Femur (tissue), 1 donor: ENCODE measurements at places on chromosomes 13 and 19.
A peak's percentile ranks its signal among the peaks of the same experiment; 100 is the strongest.

DNA sequence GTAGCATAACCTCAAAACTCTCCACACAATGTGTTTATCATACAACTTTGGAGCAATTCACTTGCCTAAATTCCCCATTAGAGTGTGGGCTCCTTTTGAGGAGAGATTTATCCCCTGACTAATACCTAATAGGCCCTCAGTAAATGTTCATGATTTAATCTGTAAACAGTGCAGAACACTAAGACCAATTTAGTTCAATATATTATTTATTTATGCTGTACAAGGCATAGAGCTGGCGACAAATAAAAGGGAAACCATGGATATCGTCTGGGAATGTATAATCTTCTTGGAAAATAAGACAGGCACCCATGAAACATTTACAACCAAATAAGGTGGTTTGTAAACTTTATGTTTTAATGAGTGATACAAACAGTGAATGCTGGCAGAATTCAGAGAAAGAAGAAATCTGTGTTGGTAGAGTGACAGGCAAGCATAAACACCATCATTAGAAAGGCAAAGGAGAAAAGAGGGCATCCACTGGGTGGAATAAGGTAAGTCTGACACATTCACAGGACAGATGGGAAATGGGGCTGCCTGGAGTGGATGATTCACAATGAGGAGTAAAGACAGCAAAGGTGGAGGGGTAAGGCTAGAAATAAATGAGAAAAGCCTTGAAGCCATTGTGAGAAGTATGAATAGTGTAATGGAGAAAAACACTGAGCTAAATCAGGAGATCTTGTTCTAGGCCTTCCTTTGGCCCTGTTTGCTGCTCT is 106.1 kb upstream of the MIR17HG start:
- no peak for DNase-seq

GRCh38 chr19:36488118-36488845 is 1.1 kb downstream of the ZNF566 start:
- no peak for DNase-seq

DNA sequence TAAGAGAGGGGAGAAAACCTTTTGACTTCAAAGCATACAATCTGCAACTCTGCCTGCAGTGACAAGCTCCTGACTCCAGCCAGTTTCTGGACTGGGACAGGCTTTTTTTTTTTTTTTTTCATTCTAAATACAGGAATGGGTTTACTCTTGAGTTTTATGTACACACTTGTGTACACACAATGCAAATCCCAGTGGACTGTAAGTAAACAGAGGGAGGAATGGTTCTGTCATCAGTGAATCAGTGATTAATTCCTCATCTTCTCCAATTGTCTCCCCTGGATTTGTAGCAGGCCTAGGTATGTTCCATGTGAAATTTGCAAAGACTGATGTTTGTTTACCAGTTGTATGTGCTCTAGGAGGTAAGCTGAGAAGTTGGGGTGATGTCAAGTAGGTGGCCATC is 184.8 kb downstream of the SHISA2 start:
- DNase-seq = no peak

- no peak for DNase-seq
Observed at GRCh38 chr13:30735025-30735871, at the start of gene ALOX5AP. Gene ALOX5AP, plus strand, starts transcription at chr13:30735543. Its CDS starts 63 bp downstream, at chr13:30735606.

- no peak for DNase-seq
Observed at GRCh38 chr13:77390391-77390790, 63.5 kb upstream of the MYCBP2 start.

DNA sequence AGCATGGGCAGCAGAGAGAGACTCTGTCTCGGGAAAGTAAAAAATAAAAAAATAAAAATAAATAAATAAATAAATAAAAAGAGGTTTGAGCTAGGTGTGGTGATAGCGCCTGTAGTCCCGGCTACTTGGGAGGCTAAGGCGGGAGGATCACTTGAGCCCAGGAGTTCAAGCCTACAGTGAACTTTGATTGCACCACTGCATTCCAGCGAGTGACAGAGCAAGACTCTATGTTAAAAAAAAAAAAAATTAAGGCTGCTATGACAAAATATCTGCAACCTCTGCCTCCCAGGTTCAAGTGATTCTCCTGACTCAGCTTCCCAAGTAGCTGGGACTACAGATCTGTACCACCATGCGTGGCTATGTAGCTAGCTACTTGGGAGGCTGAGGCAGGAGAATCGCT is 3.2 kb upstream of the DENND1C start:
- DNase-seq = no peak

- no peak for DNase-seq
Observed at GRCh38 chr19:13460045-13460444, 46.2 kb downstream of the CACNA1A start.

- no peak for DNase-seq
Observed at GRCh38 chr19:54345938-54346386, 7.0 kb upstream of the LILRA4 start.

DNA sequence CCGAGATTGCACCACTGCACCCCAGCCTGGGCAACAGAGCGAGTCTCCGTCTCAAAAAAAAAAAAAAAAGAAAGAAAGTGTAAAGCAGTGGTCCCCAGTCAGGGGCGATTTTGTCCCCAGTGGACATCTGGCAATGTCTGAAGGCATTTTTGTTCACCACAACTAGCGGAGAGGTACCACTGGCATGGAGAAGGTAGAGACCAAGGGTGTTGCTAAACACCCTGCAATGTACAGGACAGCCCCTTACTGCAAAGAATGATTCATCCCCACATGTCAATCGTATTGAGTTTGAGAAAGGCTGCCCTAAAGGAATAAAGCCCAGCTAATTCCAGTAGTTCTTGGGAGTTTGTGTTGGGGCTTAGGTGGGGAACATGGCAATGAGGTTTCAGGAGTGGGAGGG is 38.7 kb downstream of the CYP4F2 start:
- no peak for DNase-seq

GRCh38 chr13:49303533-49304252 is 56.0 kb downstream of the CDADC1 start:
- no peak for DNase-seq

- no peak for DNase-seq
Observed at GRCh38 chr19:8577247-8577646, at the start of gene MYO1F. Gene MYO1F, minus strand, starts transcription at chr19:8577442. Its CDS starts 133 bp downstream, at chr19:8577309.

GRCh38 chr13:25908366-25908765 is 143.4 kb downstream of the SHISA2 start:
- peak; percentile 40 for DNase-seq

DNA sequence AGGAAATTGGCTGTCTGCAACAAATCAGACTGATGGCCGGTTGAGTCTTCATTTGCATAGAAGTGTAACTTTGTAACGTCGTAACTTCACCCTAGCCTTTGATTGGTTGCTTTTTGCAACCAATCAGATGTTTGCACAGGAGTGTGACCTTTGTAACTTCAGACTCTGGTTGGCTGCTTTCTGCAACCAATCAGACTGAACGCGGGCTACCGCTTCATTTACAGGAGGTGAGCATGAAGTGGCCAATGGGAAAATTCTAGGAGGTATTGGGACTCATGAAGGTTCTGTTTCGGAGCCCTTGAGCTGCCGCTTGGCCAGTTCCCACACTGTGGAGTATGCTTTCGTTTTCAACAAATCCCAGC is 441 bp upstream of the ZNF559 start:
- peak; percentile 80 for DNase-seq

DNA sequence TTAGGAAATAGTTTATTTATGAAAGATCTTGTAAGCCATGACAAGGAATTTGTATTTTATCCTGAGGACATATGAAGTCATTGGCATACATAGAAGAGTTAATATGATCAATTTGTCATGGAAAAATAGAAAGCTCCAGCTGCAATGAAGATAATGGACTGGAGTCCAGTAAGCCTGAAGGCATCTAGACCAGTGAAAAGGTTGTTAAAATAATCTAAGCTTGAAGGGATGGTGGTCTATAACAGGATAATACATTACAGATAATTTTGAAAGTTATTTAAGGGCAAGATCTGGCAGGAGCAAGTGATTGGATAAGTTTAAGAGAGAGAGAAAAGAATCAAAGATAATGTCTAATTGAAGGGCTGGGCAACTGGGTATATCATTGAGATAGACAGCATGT is 224.2 kb downstream of the GPC6 start:
- DNase-seq = no peak
